Lung (tissue), 17 donors: ENCODE measurements at places on chromosomes 1 and 21. TPM values are rescaled to one million over a fixed set of nuclear protein-coding genes. Genes with fewer than 3 reads are reported as not detected.

ZNF683 gene
- not detected for total RNA-seq

KCNQ4 gene
- 0.63 TPM for total RNA-seq

GRCh38 chr1:30522031-30523004 lies 201.1 kb downstream of the MATN1 start:
- no peaks in the 10 kb centered on the region for H3K36me3 ChIP-seq
- H3K4me1 ChIP-seq, result peaks cover 2% of the 10 kb centered on the region
- no peak overlapping the region for H3K4me3 ChIP-seq
- H3K27me3 ChIP-seq, result peaks cover 16% of the 10 kb centered on the region
- peak; percentile 78 for DNase-seq
- H3K27ac ChIP-seq, result no peak overlapping the region

DNA sequence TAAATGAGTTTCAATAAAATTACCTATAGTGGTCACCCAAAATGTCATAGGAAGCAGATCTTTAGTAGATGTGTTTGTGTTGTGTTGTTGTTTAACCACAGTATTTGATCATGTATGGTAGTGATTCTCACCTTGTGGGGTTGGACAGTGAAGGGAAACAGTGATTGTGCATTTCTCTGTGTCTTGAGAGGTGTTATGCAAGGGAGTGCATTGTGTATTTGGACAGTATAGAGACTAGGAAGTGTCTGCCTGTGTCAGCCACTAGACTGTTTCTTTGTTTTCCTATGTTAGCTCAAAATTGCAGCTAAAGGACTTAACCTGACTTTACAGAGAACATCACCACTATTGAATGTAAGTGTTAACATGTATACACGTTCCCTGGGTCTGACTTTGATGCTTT lies 6.0 kb downstream of the RGS2 start:
- no peak overlapping the region for H3K4me3 ChIP-seq
- no peaks in the 10 kb centered on the region for H3K27me3 ChIP-seq
- H3K27ac ChIP-seq, result no peak overlapping the region
- H3K4me1 ChIP-seq, result peaks cover 15% of the 10 kb centered on the region

GRCh38 chr1:58815686-58816071 lies 31.8 kb upstream of the JUN start:
- H3K27me3 ChIP-seq, result no peaks in the 10 kb centered on the region
- peak overlapping the region; percentile 47 for H3K4me3 ChIP-seq
- no peaks in the 10 kb centered on the region for H3K36me3 ChIP-seq
- DNase-seq, result peak; percentile 19
- peaks cover 37% of the 10 kb centered on the region for H3K4me1 ChIP-seq

DNA sequence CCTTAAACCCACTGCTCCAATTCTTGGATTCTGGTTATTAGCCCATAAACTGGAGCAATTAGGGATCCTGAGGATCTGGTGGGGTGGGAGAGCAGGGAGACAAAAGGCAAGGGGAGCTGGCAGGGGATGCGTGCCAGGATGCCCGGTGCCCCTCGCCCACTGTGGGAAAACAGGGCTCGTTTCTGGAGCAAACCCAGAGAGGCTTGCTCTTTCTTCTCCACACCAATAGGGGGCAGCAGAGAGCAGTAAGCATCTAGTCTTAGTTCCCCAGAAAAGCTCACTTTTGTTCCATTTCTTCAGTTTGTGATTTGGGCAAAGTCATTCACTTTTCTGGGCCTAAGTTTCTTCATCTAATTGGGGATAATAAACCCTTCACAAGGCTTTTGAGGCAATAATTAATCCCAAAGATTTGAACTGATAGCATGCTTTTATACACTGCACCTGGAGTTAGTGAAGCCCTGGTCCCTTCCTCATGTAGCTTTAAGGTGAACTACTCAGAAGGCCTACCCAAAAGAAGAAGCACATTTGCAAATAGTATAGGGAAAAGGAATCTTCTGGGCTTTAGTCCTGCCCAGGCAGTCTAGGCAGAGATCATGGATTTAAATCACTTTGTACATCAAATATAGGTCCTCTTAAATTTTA lies 160.6 kb upstream of the USP24 start:
- no peaks in the 10 kb centered on the region for H3K36me3 ChIP-seq
- H3K4me1 ChIP-seq, result no peaks in the 10 kb centered on the region
- no peak for DNase-seq
- no peak overlapping the region for H3K4me3 ChIP-seq
- no peaks in the 10 kb centered on the region for H3K27me3 ChIP-seq
- no peak overlapping the region for H3K27ac ChIP-seq

SPRR5 gene
- not detected for total RNA-seq

SLC44A5 gene
- total RNA-seq, result 1.6 TPM

DNA sequence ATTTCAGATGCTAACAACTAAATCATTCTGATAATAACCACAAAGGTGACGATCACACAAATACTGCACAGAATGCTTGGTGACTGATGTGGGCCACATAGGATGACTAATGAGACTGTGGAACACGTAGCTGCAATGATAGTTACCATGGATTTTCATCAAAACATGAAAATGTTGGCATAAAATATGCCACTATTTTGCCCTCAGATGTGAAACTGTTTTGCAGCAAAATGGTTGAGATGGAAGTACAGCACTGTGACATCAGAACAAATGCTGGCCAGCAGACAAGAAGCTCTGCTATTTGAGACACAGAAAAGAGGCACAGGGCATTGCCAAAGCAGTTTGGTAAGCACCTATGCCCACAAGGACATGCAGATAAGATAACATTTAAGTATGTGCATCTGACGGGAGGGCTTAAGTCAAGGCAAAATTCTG lies 83.8 kb downstream of the NIBAN1 start:
- DNase-seq, result no peak
- H3K27ac ChIP-seq, result no peak overlapping the region
- no peaks in the 10 kb centered on the region for H3K27me3 ChIP-seq
- no peaks in the 10 kb centered on the region for H3K4me1 ChIP-seq
- no peak overlapping the region for H3K4me3 ChIP-seq

TNFRSF14 gene
- 67.4 TPM for total RNA-seq

GNAT2 gene
- not detected for total RNA-seq

DNA sequence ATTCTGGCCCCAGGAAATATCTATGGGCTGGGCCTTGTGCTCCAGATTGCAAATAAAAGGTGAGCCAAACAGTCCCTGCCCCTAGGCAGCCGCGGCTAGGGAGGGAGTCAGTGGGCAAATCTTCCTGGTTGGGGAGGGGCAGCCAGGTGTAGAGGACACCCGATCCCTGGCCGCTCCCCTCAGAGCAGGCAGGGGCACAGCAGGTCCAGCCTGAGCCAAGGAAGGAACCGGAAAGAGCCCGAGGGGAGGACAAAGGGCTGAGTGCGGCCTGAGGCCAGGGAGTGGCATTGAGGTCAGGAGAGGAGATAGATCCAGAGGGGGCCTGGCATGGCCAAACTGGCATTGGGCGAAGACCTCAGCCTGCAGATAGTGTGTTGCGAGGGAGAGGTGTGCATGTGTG lies 36.6 kb upstream of the ARF1 start:
- no peaks in the 10 kb centered on the region for H3K36me3 ChIP-seq
- H3K4me1 ChIP-seq, result no peaks in the 10 kb centered on the region
- H3K4me3 ChIP-seq, result no peak overlapping the region
- DNase-seq, result no peak

DNA sequence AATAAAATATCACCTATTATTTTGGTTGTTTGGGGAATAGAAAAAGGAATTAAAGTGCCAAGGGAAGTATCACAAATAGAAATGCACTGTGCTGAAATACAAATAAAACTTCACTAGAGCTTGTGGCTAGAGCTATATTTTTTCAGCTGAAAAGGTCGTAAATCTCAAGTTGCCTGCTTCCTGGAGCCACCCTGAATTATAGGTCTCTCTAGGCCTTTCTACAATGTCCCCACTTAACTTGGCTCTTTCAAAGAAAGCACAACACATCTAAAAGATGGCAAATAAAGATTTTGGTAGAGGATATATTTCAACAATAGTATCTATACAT lies 5.0 kb upstream of the RNF2 start:
- no peaks in the 10 kb centered on the region for H3K4me1 ChIP-seq
- DNase-seq, result no peak
- no peaks in the 10 kb centered on the region for H3K36me3 ChIP-seq
- no peaks in the 10 kb centered on the region for H3K27me3 ChIP-seq
- no peak overlapping the region for H3K4me3 ChIP-seq

GRCh38 chr1:236734141-236734765 lies 48.0 kb downstream of the ACTN2 start:
- no peaks in the 10 kb centered on the region for H3K27me3 ChIP-seq
- H3K4me3 ChIP-seq, result no peak overlapping the region
- no peaks in the 10 kb centered on the region for H3K4me1 ChIP-seq
- no peak for DNase-seq

HIPK1 gene
- 84.1 TPM for total RNA-seq

DNA sequence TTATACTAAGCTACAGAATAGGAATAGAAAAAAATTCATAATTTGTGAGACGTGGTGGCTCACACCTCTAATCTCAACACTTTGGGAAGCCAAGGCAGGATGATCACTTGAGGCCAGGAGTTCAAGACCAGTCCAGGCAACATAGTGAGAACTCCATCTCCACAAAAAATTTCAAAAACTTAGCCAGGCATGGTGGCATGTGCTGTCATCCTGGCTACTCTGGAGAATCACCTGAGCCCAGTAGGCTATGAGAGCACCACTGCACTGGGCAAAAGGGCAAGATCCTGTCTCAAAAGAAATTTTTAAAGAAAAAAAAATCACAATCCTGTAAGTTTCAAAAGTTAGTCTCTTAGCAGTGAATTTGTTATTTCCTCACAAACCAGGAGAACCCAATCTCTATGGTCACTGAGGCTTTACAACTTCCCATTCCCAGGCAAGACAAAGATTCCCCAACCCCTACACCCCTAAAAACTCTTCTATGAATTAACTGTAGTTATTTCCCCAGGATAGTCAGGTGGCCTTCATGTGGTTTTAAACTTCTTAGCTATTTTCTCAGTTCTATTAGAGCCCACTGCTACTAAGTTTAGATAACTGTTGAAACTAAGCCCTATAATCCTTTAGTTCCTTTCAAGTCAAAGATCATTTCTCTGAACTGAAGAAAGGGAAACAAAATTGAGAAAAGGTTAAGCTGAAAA lies 74.5 kb downstream of the FOXJ3 start:
- H3K4me3 ChIP-seq, result no peak overlapping the region
- no peak for DNase-seq

A3GALT2 gene
- 0.28 TPM for total RNA-seq

NUDT4B gene
- 1.3 TPM for total RNA-seq

GUCA2B gene
- total RNA-seq, result not detected

DNA sequence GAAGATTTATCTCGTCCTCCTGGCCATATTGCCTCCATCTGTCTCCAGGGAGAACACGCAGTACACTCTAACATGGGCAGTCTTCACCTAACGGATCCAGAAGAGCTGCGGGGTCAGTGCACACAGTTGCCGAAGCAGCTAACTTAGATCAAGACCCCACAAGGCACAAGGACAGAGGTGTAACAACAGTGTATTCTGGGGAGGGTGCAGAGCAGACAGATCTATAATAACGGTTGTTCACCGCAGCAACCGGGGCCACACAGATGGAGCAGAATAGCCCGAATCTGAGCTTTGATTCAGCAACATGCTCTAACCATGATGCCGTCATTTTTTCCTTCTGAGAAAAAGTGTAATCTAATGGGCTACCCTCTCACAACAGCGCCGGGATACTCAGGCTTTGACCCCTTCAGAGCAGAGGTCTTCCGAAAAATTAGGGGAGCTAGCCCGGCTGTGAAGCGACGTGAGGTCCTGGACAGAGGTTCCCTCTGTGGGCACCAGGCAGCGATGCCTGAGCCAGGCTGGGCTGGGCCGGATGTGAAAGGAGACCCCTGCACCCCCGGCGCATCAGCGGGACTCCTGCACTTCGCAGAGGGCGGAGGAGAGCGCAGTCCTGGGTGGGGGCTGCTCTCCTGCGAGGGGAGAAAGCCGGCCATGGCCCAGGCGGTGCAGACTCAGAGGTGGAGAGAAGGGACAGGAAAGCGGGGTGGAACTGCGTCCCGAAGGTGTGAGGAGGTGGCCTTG lies 57.5 kb downstream of the BCL9 start:
- DNase-seq, result peak; percentile 79
- peak overlapping the region; percentile 64 for H3K4me3 ChIP-seq
- no peaks in the 10 kb centered on the region for H3K36me3 ChIP-seq
- no peaks in the 10 kb centered on the region for H3K4me1 ChIP-seq
- H3K27ac ChIP-seq, result peak overlapping the region; percentile 95
- no peaks in the 10 kb centered on the region for H3K27me3 ChIP-seq

GRCh38 chr1:62774971-62775595 lies 8.8 kb upstream of the ATG4C start:
- H3K4me3 ChIP-seq, result no peak overlapping the region
- no peaks in the 10 kb centered on the region for H3K27me3 ChIP-seq
- H3K27ac ChIP-seq, result no peak overlapping the region
- DNase-seq, result no peak

DNA sequence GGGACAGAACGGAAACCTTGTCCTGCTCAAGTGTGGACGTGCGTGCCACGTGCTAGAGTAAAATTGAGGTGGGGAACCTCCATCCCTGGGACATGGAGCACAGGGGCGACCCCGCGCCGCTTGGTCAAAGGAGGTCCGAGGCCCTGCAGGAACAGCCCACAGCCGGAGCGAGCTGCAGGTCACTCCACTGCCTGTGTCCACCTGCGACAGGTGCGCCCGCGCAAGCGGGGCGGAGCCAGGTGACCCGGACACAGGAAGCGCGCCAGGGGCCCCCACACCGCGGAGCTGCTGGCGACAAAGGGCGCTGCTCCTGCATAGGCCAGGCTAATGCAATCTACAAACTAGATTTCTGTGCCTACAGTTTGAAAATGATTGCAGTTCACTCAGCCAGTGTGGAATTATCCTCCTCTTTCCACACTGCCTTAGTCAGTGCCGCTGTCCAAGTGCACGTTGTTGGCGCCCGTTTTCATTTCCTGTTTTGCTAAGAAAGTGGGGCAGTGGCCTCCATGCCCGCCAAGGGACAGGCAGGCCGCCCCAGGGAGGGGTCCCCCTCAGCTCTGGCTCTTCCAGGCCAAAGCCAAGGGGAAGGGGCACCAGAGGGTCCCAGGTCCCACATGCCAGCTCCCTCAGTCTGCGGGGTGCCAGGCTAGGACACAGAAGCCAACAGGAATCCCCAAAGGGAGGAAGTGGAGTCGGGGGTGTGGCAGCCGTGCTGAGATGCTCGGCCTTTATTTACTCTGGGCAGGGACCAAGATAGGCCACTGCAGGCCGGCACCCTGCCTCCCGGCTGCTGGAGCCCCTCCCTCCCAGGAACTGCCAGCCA lies 4.3 kb upstream of the NADK start:
- H3K27me3 ChIP-seq, result no peaks in the 10 kb centered on the region
- no peak overlapping the region for H3K27ac ChIP-seq
- peak; percentile 71 for DNase-seq
- peak overlapping the region; percentile 7 for H3K4me3 ChIP-seq
- peaks cover 38% of the 10 kb centered on the region for H3K4me1 ChIP-seq

GRCh38 chr1:221040691-221041285 lies 161.5 kb downstream of the HLX start:
- no peak overlapping the region for H3K27ac ChIP-seq
- H3K36me3 ChIP-seq, result no peaks in the 10 kb centered on the region
- no peak overlapping the region for H3K4me3 ChIP-seq
- no peak for DNase-seq
- no peaks in the 10 kb centered on the region for H3K4me1 ChIP-seq
- no peaks in the 10 kb centered on the region for H3K27me3 ChIP-seq

OR14K1 gene
- not detected for total RNA-seq
